ENCODE measurements at places on chromosomes 4 and X. TPM values are rescaled to one million over a fixed set of nuclear protein-coding genes. Genes with fewer than 3 reads are reported as not detected.

PCDH18 gene
- total RNA-seq, result 4.9 TPM

GRCh38 chrX:101223226-101223625, 3.6 kb downstream of the DRP2 start:
- DNase-seq, result no peak

SLC25A31 gene
- total RNA-seq, result not detected

- DNase-seq, result no peak
Measured at GRCh38 chrX:20252381-20253231, 14.1 kb downstream of the RPS6KA3 start.

- no peak for DNase-seq
Measured at GRCh38 chr4:86249074-86249473, 110.8 kb downstream of the MAPK10 start.

Measured in cardiac septum (tissue), 1 donor.